ENCODE measurements at places on chromosomes 16 and 17. TPM values are rescaled to one million over a fixed set of nuclear protein-coding genes. Genes with fewer than 3 reads are reported as not detected.

DNA sequence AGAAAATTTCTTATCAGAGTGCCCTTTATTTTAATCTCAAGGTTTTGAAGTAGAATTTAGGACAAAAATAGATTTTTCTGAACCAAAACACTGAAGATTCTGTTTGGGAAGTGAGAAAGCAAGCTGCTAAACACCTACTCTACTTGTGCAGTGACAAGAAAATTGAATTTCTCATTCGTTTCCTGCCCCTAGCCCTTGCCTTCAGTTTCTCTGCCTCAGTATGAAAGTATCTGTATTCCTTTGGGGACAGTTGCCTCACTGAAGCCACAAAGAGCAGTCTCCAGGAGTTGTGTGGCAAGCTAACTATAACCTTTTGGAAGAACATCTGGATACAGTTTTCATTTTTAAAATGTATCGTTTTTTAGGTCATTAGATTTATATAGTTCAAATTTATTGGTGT, 19.7 kb downstream of the MOSMO start:
- no peak for DNase-seq

The KRTAP3-1 gene
- not detected for polyA plus RNA-seq

The IRX6 gene
- 0.23 TPM for polyA plus RNA-seq

- no peak for DNase-seq
Observed at GRCh38 chr16:795580-796229, 4.8 kb downstream of the GNG13 start.

GRCh38 chr17:7916385-7916682, 245 bp upstream of the RNF227 start:
- no peak for DNase-seq

GRCh38 chr17:1563786-1564613, 1.4 kb upstream of the PITPNA start:
- DNase-seq: no peak

The CD7 gene
- 3.8 TPM for polyA plus RNA-seq

The OR1A1 gene
- not detected for polyA plus RNA-seq

Measured in muscle of arm (tissue), 14 donors.